SW480 (cell line): ENCODE measurements at places on chromosomes 6 and 20.

DNA sequence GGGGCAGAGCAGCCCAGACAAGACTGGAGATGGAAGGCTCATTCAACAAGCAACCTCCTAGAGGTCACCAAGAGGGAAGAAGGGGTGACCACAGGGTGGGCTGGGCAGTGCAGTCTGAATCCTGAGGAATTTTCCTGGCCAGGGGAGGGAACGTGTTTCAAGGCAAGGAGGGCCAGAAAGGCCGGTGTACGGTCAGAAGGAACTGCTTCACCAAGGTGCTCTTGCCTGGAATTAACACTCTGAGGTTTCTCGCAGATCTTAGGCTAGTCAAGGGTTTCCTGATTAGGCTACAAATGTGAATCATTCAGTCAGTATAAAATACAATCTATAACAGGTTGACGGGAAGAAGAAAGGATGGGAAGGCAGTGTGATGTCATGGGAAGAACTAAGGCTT is 199.3 kb downstream of the LRFN2 start:
- DNase-seq, result no peak

GRCh38 chr6:118825661-118826060 is 68.3 kb upstream of the ASF1A start:
- DNase-seq, result no peak

GRCh38 chr6:39281312-39281980 is 32.8 kb downstream of the KCNK17 start:
- DNase-seq, result no peak

- no peak for DNase-seq
Observed at GRCh38 chr6:130105996-130106704, 87.8 kb downstream of the L3MBTL3 start.

DNA sequence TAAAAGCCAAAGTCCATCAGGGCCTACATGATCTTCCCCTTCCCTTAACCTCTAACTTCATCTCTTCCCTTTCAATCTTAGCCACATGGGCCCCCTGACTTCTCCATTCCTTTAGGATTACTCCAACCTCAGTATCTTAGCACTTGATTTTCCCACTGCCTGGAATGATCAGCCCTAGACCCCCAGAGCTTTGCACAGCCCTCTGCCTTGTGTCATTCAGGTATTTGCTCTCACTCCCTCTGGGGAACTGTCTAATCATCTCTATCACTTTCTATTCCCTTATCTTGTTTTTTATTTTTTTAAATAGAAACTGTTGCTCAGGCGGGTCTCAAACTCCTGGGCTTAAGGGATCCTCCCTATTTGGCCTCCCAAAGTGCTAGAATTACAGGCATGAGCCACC is 13.3 kb upstream of the ZNFX1 start:
- no peak for DNase-seq

GRCh38 chr6:53335224-53335994 is 13.3 kb downstream of the ELOVL5 start:
- no peak for DNase-seq
